Thymus (tissue), 14 donors: ENCODE measurements at places on chromosomes 12 and 14.

GRCh38 chr12:47813511-47814196 is 6.0 kb downstream of the HDAC7 start:
- no peak for DNase-seq

- DNase-seq: no peak
Measured at GRCh38 chr14:88079624-88080023, 74.7 kb downstream of the GPR65 start.

DNA sequence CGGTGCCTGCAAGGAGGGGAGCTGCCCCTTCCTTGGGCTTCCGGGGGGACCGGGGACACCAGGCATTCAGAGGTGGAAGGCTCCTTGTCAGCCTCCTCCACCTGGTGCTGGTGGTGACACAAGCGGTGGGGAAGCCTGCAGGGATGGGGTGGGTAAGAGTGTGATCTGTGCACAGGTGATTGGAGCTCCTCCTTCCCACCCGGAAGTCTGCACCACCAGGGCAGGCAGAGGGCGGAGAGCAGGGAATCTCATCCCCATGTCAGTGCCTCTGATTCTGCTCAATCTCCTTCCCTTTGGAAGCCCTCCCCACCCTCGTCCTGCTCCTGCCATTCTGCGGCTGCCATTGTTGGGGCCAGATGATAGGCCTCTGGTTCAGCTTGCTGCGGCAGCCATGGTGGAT is 238.1 kb upstream of the CRY1 start:
- no peak for DNase-seq

GRCh38 chr14:23181453-23181852 is 2.0 kb downstream of the SLC7A8 start:
- no peak for DNase-seq

- no peak for DNase-seq
Measured at GRCh38 chr12:106908561-106908960, 47.1 kb upstream of the TMEM263 start.

- DNase-seq: no peak
Measured at GRCh38 chr14:59543873-59544272, 32.7 kb downstream of the CCDC175 start.

DNA sequence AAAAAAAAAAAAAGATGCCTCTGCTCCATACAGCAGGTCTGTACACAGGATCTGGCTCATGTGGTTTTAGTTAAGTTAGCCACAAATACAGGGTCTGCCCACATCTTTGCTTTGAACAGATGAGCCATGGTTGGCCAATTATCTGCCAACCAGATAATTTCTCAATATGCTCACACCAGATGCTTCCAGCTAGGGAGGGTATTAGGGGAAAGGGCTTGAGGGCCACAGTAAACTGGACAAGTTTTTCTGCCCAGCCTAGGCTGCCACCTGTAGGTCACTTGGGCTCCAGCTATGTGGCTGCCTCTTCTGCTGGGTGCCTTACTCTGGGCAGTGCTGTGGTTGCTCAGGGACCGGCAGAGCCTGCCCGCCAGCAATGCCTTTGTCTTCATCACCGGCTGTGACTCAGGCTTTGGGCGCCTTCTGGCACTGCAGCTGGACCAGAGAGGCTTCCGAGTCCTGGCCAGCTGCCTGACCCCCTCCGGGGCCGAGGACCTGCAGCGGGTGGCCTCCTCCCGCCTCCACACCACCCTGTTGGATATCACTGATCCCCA is 776 bp downstream of the RDH5 start:
- DNase-seq: no peak

GRCh38 chr14:22715186-22715812 is 51.2 kb upstream of the OXA1L start:
- no peak for DNase-seq

- DNase-seq: no peak
Measured at GRCh38 chr12:116614194-116614915, 55.2 kb downstream of the MAP1LC3B2 start.

DNA sequence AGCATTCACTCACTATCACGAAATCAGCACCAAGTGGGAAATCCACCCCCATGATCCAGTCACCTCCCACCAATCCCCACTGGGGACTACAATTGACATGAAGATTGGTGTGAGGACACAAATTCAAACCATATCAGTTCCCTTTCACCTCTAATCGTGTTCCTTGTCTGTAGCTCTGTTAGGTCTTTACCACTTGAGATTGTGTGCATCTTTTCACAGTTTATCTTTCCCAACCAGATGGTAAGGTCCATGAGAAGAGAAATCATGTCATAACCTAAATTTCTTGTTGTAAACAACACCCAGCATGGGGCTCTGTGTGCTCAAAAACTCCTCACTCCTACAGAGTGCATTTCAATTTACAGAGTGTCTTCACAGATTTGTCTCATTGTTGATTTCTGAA is 27.1 kb upstream of the PCED1B start:
- no peak for DNase-seq

GRCh38 chr14:75806352-75806832 is 145.3 kb downstream of the TTLL5 start:
- no peak for DNase-seq

- no peak for DNase-seq
Measured at GRCh38 chr14:104149617-104150135, 11.3 kb downstream of the KIF26A start.

DNA sequence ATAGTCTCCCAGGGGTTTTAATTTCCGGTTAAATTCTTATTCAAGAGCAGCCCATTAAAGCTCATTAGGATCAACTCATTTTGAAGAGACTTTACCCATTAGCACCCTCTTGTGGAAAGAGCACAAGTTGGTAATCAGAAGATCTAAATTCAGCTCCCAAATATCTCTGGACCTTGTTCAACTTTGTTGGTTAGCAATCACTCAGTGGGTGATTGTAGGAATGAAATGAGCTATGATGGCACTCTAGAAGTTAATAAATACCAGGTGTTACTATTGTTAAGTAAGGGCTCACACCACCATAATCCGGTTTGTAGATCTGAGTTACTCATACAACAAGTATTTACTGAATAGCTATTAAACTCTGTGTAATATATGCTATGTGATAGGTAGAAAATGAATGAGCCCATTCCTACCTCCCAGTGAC is 42.9 kb downstream of the TRIP11 start:
- peak; percentile 63 for DNase-seq

DNA sequence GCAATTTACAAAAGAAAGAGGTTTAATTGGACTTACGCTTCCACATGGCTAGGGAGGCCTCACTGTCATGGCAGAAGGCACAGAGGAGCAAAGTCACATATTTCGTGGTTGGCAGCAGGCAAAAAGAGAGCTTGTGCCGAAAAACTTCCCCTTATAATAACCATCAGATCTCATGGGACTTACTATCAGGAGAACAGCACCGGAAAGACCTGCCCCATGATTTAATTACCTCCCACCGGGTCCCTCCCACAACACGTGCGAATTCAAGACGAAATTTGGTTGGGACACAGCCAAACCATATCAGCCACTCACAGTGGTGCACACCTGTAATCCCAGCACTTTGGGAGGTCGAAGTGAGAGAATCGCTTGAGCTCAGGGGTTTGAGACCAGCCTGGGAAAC is 68.5 kb downstream of the FBXL14 start:
- DNase-seq: no peak

DNA sequence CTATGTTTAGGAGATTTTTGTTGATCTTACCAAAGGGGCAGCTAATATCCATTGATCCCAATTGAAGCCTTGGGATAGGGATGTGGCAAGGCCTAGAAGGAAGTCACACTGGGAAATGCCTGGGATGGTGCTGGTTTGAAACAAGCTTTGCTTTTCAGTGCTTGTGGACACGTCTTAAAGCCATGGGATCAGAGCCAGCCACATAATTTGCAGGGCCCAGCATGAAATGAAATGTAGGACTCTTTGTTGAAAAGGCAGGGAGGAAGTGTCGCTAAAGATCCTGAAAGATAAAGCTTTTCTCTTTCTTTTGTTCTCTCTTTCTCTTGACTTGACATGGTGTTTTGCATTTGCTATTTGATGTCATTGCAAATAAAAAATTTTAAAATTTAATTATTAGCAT is 5.0 kb downstream of the TTC9 start:
- no peak for DNase-seq

GRCh38 chr12:110005319-110005973 is 6.2 kb downstream of the ANKRD13A start:
- DNase-seq: no peak

GRCh38 chr14:79502136-79502750 is 709.1 kb downstream of the DIO2 start:
- no peak for DNase-seq

GRCh38 chr14:100790502-100791347 is 35.2 kb upstream of the MEG3 start:
- no peak for DNase-seq

GRCh38 chr12:68122236-68122920 is 37.2 kb downstream of the IFNG start:
- no peak for DNase-seq

DNA sequence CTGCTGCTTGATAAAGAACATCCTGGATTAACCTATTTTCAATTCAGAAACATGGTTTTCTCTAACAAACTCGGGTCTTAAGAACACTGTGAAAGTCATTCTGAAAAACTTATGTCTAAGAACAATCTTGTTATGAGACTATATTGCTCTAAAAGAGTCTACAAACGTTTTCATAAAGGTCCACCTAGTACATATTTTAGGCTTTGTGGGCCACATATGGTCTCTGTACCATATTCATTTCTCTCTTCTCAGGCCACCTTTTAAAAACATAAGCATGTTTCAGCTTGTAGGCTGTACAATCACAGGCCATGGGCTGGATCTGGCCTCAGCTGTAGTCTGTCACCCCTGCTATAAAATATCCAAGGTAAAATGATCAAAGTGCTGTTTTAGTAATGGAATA is 39.9 kb downstream of the PPP4R3A start:
- no peak for DNase-seq

GRCh38 chr12:81492131-81492720 is 266.9 kb downstream of the PPFIA2 start:
- DNase-seq: no peak

DNA sequence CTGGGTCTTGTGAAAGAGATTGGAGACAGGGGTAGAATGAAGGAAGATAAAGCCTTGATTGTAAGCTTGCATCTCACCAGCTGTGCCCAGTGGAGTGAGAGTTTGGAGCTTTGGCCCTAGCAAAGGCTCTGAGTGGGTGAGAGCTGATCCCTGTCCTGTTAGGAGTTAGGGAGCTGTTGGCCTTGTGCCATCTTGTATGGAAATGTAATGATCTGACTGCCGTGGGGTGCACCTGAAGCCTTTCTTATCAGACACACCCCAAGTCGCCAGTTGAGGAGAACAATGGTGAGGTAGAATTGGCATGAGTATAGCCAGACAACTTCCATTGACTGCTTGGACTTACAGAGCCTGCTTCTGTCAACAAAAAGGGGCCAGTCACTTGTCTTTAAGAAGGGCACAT is 130.1 kb downstream of the PRKCH start:
- DNase-seq: no peak

DNA sequence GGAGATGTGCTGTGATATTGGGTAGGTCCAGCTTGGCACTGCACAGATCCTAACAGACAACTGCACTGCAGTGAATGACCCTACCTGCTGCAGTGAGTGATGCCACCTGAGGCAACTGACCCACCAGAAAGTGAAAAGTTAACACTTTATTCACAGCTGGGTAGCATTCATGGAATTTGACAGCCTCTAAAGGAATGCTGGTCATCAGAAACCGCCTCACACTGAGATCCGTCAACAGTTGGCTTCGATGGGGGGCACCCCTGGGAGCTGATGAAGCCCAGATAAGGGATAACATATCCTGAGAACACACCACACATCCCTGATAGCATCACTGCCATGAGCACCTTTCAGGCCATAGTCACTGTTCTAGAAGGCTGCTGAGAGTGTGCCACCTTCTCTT is 272.4 kb upstream of the CRY1 start:
- no peak for DNase-seq

DNA sequence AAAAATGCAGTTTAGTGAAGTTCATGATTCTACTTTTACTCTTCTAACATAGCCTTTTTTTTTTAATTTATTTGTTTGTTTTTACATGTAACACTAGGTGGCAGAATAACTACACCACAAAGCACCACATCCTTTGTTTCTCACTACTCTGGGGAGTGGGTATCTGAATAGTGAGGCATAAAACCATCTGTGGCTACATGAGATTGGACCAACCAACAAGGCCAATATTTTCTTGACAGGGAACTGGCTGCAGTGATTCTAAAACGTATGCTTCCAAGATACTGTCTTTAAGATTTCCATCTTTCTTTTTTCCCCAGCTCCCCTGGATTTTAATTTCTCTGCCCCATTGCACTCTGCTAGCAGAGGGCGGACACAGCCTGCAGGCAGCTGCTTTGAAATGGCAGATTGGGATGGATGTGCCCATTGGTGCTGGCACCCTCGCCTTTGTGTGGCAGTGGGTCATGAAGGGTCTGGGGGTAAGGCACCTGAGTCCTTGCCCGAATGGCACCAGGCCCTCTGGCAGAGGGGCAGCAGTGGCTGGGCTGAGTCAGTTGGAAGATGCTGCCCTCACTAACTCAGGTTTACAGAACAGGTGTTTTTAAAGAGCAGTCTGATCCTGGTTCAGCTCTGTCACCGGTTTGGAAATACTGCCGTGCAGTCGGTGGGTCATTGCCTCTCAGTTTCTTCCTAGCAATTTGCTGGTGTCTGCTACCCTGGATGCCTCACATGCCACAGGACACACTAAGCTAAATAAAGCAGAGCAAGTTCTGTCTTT is 429.1 kb downstream of the RAD51B start:
- peak; percentile 76 for DNase-seq

DNA sequence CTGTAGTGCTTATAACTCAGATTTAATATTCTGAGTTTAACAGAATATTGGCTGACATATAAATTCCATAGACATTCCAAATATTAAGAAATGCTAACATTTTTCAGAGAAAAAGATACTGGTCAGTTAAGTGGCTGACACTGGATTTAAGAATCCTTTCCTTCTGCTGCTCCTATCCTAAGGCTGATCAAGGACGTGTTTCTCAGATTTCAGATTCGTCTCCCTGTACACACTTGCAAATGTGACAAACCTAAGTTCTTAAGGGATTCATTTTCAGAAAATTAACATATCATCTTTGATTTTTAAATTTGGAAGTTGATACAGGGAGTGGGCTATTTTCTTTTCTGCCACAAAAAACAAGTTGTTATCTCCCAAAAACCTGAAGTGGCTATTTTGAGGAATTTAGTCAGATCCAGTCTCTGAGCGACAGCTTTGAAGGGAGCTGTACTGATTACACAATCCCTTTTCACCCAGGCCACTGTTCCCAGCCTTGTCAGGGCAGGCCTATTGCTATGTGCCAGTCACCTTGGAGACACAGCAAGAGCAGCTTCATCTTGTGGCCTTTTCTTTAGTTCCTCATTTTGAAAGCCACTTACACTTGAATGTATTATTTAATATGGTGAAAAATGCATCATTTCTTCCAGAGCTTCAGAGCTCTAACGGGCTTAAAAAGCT is 370.6 kb downstream of the KCNH5 start:
- no peak for DNase-seq

DNA sequence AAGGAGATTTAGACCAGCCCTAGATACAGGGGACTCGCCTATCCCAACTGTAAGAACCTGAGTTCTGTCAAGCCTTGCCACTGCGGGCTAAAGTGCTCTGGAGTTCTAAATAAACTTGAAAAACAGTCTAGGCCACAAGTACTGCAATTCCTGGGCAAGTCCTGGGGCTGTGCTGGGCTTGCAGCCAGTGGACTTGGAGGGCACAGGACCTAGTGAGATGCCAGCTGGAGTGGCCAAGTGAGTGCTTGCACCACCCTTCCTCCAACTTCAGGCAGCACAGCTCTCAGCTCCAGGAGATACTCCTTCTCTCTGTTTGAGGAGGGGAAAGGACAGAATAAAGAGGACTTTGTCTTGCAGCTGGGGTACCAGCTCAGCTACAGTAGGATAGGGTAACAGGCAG is 307.6 kb upstream of the FBXO33 start:
- DNase-seq: no peak
